NCI-H226 (cell line): ENCODE measurements at places on chromosomes 2 and 18.

- DNase-seq: no peak
Measured at GRCh38 chr2:106695919-106696318, 190.0 kb downstream of the ST6GAL2 start.

- DNase-seq: no peak
Measured at GRCh38 chr2:178731300-178731699, 75.9 kb downstream of the TTN start.

GRCh38 chr2:237171396-237171795 lies 85.7 kb downstream of the COPS8 start:
- peak; percentile 76 for DNase-seq

GRCh38 chr18:79755496-79756142 lies 42.1 kb upstream of the KCNG2 start:
- DNase-seq: no peak

- DNase-seq: peak; percentile 32
Measured at GRCh38 chr2:217711188-217711587, 291.6 kb downstream of the TNS1 start.

GRCh38 chr2:85114586-85115330 lies 18.4 kb upstream of the TCF7L1 start:
- no peak for DNase-seq

GRCh38 chr2:46387292-46387691 lies 90.1 kb downstream of the EPAS1 start:
- DNase-seq: no peak

GRCh38 chr2:8546612-8547283 lies 135.1 kb upstream of the ID2 start:
- DNase-seq: no peak

- DNase-seq: no peak
Measured at GRCh38 chr18:574149-574860, 5.9 kb upstream of the CETN1 start.

DNA sequence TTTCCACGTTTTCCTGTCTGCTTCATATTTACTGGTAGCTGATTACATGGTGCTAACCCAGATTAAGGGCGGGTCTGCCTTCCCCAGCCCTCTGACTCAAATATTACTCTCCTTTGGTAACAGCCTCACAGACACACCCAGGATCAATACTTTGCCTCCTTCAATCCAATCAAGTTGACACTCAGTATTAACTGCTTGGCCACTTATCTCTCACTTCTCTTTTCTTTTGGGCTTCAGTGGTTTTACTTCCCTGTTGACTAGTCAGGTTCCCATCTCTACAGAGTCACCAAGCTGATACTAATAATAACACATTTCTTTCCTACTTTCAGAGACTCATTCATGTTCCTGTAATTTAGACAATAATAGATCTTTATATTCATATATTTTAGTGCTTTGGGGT lies 302.2 kb upstream of the MAP2 start:
- DNase-seq: no peak

DNA sequence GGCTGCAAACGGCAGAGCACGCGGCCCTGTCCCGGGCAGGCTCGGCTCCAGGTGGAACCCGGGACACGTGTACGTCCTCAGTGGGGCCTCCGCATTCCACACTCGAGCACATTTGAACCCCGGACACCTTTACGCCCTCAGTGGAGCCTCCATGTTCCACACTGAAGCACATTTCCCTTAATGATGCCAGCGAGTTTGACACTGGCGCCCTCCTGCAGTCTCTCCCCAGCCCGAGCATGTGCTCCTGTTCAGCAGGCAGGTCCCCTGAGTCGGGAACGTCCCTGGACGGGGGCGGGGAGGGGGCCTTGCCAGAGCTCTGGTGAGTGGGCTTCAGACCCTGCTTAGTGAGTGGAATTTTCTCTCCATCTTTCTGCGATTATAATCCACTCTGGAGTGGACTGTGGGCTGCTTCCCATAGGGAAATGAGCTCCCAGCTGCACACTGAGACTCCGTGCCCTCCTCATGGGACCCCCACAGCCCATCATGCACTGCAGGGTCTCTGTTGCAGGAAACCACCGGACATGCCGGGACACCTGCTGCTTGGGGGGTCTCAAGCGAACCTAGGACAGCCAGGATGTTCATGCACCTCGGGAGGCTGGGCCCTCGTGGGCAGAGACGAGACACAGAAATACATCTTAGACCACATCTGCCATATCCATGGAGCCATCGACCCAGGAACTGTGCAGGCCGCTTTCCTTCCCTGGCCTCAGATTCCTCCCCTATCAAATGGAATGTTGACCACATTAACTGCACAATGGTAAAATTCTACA lies 70.3 kb upstream of the SNTG2 start:
- DNase-seq: no peak

DNA sequence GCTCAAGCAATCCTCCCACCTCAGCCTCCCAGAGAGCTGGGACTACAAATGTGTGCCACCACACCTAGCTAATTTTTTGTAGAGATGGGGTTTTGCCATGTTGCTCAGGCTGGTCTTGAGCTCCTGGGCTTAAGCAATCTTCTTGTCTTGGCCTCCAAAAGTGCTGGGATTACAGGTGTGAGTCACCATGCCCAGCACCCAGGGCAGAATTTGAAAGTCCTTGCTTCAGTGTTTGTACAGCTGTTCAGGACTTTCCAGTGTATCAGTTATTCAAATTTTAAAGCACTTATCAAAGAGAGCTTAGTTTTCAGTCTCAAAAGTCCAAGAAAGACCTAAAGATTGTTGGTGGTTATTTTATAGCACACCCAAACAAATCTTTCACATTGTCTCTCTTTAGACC lies 43.6 kb upstream of the VPS54 start:
- DNase-seq: peak; percentile 61
